Thoracic aorta endothelial cell (primary cell): ENCODE measurements at places on chromosomes 6 and 20. TPM values are rescaled to one million over a fixed set of nuclear protein-coding genes. Genes with fewer than 3 reads are reported as not detected.

KIAA0408 gene
- total RNA-seq = 0.07 and 0.13 TPM in 2 replicates

HLA-DPA1 gene
- total RNA-seq = 5.2 and 16.8 TPM in 2 replicates

ARMH2 gene
- not detected in 2 replicates for total RNA-seq

CLPSL2 gene
- not detected in 2 replicates for total RNA-seq

C6orf15 gene
- not detected in 2 replicates for total RNA-seq

SPATA25 gene
- total RNA-seq = 0.79 and 1.2 TPM in 2 replicates

PHACTR3 gene
- not detected in 2 replicates for total RNA-seq

AKAP12 gene
- total RNA-seq = 379 and 460 TPM in 2 replicates

DLL1 gene
- 1.2 TPM in 2 replicates for total RNA-seq

DNMT3B gene
- 3.9 and 6.2 TPM in 2 replicates for total RNA-seq

ARMC12 gene
- 0.13 TPM in 1 of 2 replicates, not detected in the other for total RNA-seq

IL17F gene
- not detected in 2 replicates for total RNA-seq

MUC21 gene
- not detected in 2 replicates for total RNA-seq

ZNF292 gene
- 46.2 and 46.5 TPM in 2 replicates for total RNA-seq

OR5V1 gene
- not detected in 2 replicates for total RNA-seq
